ENCODE measurements at places on chromosomes 1 and 21.

GRCh38 chr1:6869545-6869944 is 84.3 kb downstream of the CAMTA1 start:
- no peak for DNase-seq

DNA sequence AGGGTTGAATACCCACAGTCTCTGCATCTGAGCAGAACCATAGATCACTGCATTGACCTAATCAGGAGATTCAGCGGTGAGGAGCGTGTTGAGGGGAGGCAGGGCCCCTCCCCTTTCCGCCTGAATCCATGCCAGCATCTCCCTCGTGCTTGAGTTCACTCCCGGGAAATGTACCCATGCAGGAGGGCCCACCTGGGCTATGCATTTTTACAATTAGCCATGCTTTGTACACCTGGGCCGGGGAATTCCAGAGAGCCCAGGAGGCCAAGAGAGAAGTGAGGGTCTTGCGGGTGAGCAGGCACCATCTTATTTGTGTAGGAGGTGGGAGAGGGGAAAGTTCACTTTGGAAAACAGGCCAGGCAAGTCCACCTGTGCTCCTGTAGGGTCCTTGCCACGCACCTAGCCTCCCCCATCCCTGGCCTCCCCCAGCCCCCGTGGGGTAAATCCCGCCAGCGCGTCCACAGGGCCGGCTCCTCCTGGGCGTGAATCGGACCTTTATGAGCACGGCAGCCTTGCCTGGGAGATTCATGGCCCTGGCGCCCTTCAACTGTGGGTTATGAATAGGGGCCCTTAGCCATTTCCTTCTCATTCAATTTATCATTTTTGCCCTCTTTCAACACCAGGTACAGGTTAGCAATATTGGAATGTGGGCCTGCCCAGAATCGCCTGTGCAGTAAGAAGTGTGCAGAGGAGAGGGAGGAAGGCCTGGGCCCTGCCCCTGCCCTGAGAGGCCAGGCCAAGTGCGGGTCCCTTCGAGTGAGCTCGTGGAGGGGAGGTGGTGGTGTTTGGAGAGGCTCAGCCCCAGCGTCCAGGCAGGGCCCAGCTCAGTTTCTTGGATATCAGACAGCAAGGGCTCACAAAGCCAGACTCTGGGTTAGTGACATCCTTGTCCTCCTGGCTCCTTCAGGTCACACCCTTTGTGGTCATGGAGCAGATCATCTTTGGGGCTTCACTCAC is 84.4 kb upstream of the ACTRT2 start:
- DNase-seq: no peak

DNA sequence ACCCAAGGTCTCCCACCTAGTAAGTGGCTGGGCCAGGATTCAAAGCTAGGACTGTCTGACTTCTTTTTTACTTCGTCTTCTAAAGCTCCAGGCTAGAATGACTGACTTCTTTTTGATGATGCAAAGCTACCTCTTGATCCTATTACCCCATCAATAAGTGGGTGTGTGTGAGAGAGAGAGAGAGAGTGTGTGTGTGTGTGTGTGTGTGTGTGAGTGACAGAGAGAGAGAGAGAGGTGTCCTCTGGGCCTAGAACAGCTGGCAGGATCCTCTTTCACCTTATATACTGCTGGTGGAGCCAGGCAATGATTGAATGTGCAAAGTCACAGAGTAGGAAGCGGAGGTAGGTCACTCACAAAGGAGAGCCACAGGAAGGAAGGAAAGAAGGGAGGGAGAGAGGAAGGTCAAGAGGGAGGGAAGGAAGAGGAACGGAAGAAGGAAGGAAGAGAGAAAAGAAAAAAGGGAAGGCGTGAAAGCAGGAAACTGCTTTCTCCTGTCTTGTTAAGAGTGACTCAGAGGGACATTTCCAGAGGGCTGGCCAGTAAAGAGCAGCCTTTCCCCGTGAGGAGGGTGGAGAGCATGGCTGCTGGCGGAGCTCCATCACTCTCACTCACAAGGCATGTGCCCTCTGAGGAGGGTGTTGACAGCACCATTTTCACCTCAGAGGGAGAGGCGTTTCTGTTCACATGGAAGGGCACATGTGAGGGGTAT is 68.9 kb downstream of the CDC7 start:
- DNase-seq: no peak

DNA sequence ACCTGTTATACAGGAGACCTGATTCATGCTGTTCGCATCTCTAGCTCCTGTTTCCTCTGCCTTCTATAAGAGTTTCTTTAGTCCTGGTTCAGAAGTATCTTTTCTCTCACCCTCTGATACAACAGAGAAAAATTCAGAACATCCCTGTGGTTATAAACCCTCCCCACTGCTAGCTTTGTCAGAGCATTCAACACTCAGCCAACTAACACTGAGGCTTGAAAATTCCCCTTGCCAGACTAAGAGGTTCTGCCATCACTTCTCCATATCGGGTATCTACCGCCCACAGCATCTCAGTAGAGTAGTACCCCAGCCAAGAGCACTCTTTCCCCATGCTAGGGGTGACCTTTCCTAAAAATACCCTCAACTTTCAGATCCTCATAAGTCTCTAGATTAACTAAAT is 19.6 kb upstream of the PIK3R3 start:
- no peak for DNase-seq

All from stimulated activated CD4-positive, alpha-beta T cell treated with anti-CD3 and anti-CD28 coated beads, Interleukin-15, amount 100 ng/mL, for 48 hours (primary cell).